ENCODE measurements at places on chromosomes 5 and 9. TPM values are rescaled to one million over a fixed set of nuclear protein-coding genes. Genes with fewer than 3 reads are reported as not detected.

Gene B4GALT1
- 77.0 TPM for total RNA-seq

Gene CYFIP2
- 287 TPM for total RNA-seq

Gene TMEM174
- not detected for total RNA-seq

Gene ADGRV1
- 1.2 TPM for total RNA-seq

Gene SPINK1
- not detected for total RNA-seq

Gene RETREG1
- 68.9 TPM for total RNA-seq

Gene PCDHA1
- not detected for total RNA-seq

Gene AGXT2
- total RNA-seq = not detected

- DNase-seq = no peak
These were observed 307.2 kb downstream of the GADD45G start for GRCh38 chr9:89911721-89912604.

- no peak for DNase-seq
These were observed 779 bp upstream of the VCAN start for GRCh38 chr5:83470526-83471404.

- no peak for DNase-seq
These were observed 222.8 kb upstream of the MSX2 start for GRCh38 chr5:174501461-174502069.

- DNase-seq = no peak
These were observed 142.9 kb upstream of the DAP start for GRCh38 chr5:10903786-10904560.

GRCh38 chr5:139836469-139837208 is 41.0 kb downstream of the PSD2 start:
- no peak for DNase-seq
